ENCODE measurements at places on chromosomes 5 and 9.

GRCh38 chr5:119071561-119071995, 691 bp downstream of the DMXL1 start:
- DNase-seq = no peak

DNA sequence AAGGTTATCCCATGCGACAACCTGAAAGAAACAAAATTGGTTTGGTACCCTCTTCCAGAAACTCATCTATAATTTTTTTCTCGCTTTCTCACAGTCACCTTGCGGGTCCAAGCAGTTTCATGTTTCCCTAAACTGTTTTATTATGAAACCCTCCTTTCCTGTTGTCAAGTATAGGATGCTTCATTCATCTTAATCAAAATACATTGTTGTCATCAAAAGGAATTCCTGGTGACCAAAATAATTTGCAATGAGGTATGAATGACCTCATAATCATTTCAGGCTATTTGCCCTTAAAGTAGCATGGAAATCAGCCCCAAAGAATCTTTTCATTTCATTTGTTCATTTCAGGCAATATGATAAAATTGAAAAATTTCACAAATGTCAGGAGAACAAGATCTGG, 503.0 kb downstream of the SPATA31D1 start:
- DNase-seq = no peak

- DNase-seq = no peak
These were observed 330.0 kb downstream of the CCDC171 start for GRCh38 chr9:15882883-15883282.

- no peak for DNase-seq
These were observed 335.4 kb downstream of the MSX2 start for GRCh38 chr5:175059687-175060211.

- DNase-seq = no peak
These were observed 8.7 kb downstream of the RHOBTB3 start for GRCh38 chr5:95739857-95740256.

DNA sequence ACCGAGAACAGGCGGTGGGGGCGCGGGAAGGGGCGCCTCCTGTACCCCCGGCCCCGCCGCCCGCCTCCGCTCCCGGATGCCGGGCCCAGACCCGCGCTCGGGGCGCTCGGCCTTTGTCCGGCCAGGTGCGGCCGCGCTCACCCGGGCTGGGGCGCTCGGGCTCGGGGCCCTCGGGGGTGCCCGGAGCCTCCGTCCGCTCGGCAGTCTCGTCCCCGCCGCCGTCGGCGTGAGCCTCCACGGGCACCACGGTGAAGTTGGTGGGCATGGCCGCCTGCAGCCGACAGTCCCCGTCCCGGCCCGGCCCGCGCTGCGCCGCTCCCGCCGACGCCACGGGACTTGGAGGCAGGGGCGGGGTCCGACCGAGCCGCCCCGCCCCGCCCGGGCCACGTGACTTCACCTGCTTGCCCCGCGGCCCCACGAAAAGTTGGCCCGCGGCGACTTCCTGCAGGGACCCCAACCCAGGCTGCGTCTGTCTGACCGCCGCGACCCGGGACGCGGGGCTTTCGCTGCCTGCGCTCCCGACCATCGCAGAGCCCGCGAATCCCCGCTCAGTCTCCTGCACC, at the start of gene SLC12A7:
Gene SLC12A7 (minus strand): TSS at position 337 of the 563 bp plus-strand sequence. CDS start 72 bp downstream, at position 265.
- DNase-seq = no peak

DNA sequence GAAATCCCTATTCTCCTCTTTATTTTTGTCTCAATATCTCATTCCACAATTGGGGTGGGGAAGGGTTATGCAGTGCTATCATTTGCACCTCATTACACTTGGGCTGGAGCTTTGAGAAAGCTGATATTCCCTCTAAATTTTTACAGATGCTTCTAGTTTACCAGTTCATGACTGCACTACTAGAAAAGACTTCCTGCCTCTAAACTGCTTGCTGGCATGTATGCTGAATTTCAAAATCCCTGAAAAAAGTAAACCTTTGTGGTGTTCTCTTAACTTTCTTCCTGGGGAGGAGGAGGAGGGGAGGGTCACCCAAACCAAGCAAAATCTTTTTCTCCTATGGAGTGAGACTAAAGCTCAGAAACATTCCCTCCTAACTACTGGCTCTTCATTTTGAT, 45.1 kb downstream of the BNC2 start:
- DNase-seq = no peak

- DNase-seq = peak; percentile 61
These were observed 7.3 kb downstream of the EGFLAM start for GRCh38 chr5:38265546-38266179.

DNA sequence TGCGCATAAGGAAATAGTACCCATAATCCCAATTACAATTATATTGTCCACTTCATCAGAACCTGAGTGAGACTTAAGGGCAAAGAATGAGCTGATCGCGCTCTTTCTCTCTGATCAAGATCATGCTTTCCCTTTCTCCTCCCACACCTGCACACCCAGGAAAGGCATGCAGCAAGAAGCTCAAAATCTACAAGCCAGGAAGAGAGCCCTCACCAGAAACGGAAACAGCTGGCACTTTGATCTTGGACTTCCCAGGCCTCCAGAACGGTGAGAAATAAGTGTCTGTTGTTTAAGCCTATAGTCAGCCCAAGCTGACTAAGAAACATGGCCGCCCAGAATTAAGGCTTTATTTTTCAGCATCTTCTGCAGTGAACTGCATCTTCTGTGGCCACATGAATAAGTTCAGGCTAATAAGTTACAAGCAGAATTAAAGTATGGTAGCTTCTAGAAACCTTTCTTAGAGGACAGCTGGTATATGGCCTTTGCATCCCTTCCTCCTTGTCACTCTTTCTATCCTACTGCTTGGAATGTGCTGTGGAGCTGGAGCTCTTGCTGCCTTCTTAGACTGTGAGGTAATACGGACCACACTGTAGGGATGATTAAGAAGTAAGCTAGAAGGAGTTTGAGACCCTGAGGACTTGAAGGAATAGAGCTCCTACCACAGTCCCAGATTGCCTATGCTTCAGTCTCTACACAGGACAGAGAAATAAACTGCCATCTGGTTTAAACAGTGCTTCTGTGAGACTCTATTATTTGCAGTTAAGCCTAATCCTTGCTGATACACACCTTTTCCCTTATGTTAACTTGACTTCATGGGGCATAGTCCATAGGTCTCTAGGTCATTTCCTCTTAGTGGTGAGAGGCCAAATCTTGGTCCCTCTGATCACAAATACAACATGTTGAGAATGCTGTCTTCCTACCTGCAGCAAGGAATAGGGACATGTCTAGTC, 17.2 kb downstream of the OR2S2 start:
- DNase-seq = no peak

GRCh38 chr5:98483301-98483685, 290.2 kb upstream of the RGMB start:
- no peak for DNase-seq

GRCh38 chr9:34154057-34154456, 24.8 kb upstream of the UBAP1 start:
- DNase-seq = no peak

- no peak for DNase-seq
These were observed 49.5 kb upstream of the RETREG1 start for GRCh38 chr5:16666130-16666882.

GRCh38 chr5:36298552-36298951, 3.1 kb downstream of the RANBP3L start:
- DNase-seq = no peak

GRCh38 chr5:141771562-141771961, 89.5 kb upstream of the ARAP3 start:
- DNase-seq = no peak

DNA sequence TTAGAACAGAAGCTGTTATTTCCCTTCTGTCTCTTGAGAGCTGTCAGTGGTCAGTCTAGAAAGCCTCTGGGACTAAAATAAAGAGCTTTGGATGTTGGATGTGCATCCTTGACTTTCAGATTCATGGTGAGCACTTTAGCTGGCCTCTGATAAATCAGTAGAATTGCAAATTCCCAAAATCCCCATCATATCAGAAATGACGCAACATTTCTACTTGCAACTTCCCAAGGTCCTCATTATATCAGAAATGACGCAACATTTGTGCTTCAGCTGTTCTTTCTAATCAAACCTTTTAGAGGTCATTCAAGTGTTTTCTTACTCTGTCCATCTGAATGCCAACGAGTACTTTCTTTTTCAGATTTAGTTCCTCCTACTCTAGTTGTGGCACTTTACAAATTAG, 167.3 kb upstream of the MOCS2 start:
- no peak for DNase-seq

DNA sequence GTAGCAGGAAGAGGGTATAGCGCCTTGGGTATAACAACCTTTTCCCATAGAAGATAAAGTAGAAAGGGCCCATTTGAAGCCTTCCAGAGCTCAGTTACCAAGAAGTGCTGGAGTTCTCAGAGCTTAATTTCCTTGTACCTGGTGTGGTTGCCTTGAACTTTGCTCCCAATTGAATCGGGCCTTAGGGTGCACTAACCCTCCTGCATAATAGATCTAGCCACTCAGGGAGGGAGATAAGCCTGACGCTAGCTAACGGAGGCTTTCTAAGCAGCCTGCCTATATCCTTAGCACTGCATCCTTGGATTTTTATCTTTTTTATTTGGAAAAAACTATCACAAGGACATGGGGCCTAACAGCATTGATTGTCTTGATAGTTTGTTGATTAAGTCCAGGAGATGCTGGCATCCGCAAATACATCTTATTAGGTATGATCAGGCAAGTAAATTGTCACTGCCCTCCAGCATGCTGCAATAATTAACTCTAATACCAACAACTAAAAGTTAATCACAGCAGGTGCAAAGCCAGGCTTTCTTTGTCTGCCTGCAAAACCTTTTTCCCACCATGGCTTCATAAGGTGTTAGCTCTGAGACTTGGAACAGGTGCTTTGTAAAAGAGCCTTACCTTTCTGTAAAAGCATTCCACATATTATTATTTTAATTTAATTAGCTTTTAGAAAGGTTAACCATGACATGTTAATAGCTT, 199.4 kb downstream of the SREK1 start:
- no peak for DNase-seq

DNA sequence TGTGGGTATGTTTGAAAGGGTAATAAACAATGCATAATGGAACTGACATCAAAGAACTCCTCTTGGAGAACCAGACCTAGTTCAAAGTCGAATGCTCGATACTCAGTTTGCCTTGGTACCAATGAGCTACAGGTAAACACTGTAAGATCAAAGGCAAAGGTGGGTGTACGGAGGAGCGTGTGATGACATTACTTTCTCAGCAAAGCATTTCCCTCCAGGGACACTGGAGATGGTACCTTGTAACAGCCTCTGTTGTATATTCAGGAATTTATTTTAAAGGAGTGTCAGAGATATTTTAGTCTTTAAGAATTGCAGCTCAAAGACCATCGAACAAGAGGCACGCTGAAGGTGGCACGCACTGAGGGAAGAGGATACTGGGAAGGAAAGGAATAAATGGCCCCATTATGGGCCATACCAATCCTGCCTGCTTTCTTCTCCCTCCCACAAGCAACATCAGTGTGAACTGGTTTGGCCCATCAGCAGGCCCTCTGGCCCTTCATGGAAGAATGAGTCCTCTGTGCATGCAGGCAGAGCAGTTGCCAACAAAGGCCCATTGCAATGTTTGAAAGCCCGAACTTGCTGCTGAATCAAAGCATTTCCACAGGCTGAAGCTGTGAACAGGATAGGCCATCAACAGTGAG, 410.2 kb downstream of the ACTL7B start:
- no peak for DNase-seq

All from MCF 10A (cell line).